ENCODE measurements at places on chromosomes 3 and 15.

- no peak for DNase-seq
Observed at GRCh38 chr3:8757551-8758518, 11.6 kb downstream of the OXTR start.

DNA sequence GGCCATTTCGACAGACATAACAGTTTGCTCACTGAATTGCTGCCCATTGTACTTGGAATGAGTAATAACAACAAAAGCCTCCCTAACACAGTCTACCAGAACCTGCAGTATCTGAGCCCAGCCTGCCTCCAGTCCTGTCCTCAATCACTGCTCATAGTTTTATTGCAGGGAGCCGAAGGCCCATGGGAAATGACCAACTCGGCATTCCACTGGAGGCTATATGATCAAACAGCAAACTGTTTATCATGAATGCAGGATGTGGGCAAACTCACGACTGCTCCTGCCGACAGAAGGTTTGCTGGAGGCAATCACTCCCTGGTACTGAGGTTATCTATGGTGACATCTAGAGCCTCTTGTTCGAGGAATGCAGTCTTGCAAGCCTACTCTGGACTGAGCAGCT is 46.3 kb downstream of the LSM3 start:
- no peak for DNase-seq

GRCh38 chr15:43225201-43225949 is 4.6 kb upstream of the EPB42 start:
- no peak for DNase-seq

GRCh38 chr3:42533161-42533897 is 30.9 kb downstream of the VIPR1 start:
- peak; percentile 52 for DNase-seq

DNA sequence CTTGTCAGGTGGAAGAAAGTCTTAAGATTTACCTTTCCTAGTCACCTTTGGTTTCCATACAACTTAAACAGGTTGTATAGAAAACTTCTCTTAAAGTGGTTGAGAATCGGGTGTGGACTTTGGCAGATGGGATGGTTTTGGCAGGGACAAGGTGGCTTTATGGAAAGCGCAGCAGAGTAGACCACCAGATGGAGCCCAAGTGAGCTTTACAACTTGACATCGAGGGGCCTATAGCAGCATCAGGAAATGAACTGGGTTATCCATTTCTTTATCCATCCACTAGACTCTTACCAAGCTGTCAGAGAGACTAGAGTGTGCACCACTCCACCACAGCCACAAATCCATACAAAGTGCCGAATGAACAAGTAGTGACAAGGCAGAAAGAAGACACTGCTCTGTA is 85.3 kb upstream of the MBNL1 start:
- no peak for DNase-seq

DNA sequence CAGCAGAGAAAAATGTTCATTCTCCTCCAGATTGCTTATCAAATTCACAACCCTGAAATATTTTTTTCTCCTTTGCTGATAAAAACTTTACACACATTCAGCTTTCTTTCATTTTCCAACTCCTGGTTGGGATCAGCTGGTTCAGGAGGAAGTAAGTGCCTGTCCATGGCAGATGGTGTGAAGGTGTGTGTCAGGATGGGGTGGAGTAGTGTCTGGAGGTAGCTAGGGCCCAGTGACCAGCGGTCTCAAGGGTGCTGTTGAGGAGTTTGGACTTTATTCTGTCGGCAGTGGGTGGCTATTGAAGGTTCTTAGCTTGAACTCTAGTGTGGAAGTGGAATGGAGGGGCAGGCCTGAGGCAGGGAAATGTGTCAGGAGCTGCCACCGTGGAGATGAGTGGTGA is 46.9 kb upstream of the PTPN23 start:
- no peak for DNase-seq

DNA sequence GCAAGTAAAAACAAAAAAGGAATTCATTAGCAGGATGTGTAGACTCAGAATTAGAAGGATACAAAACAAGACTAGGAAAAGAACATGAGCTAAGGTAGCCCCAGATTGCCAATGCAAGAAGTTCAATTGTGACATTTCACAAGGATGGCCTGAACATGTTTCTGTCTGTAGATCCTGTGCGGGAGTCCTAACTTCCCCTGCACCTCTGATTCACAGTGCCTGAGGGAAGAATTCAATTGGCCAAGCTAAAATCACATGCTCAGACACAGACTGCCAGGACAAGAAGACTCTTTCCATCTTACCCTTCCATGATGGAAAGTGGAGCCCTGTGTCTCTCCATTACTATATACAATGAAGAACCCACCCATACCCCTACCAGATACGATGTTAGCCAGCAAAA is 251.5 kb downstream of the KCNH8 start:
- no peak for DNase-seq

Data from occipital lobe (tissue), 3 donors.